ENCODE measurements at places on chromosomes 1 and 21.

DNA sequence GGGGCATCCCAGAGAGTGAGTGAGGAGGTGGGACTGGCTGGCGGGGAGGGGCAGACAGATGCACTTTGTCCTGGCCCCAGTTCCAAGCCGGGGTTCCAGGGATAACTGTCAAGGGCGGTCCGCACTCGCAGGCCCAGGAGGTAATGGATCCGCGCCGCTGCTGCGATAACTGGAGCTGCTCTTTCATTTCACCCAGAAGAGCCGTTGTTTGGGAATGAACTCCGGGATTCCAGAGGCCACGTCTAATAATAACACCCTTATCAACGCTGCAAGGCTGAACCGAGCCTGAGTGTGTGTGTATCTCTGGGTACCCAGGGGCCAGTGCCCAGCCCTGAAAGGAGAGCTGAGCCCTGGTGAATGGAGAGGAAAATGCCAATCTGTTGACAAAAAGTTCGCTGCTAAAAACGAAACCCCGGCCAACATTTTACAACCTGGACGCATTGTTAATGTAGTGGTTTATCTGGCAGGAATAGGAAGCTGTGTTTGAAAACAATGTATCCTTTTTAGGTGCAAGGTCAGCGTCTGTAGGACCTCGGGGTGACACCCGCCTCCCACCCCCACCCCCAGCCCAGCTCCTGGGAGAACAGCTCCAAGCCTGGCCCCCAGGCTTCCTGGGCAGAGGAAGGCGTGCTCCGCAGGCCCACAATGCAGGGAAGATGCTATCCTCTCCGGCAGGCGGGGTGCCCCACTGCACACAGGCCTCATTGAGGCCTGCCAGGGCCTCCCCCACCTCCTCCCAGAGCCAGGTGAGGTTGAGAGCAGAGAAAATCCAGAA is 119.7 kb downstream of the PROX1 start:
- no peak for DNase-seq

GRCh38 chr1:56472860-56473259 is 106.5 kb downstream of the PLPP3 start:
- no peak for DNase-seq

DNA sequence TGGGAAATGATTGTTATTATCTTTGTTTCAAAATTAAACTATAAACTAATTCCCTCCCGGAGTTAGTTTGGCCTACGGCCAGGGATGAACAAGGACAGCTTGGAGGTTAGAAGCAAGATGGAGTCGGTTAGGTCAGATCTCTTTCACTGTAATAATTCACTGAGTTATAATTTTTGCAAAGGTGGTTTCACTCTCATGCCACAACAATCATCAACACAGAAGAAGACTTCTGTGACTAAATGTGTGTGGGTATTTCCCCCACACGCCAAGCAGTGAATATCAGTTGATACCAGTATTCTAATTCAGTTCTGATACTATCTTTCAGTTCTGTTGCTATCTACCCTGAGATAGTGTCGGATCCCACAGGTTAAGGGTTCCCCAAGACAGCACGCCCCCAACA is 215.1 kb downstream of the S1PR1 start:
- no peak for DNase-seq

DNA sequence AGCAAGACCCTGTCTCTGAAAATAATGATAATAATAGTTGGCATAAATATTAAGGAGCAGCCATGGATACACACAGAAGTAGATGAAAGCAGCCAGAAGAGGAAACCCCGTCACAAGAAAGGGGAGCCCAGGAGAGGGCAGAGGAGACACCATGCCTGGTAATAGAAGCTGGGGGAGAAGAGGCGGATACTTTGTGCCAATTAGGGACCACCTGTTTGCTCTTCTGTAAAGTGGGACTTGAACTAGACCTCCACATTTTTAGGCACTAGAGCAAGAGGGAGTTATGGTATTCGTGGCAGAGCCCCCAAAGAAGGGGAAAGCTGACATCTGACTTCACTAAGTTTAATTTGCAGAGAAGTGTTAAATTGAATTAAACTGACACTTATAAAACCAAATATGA is 12.5 kb downstream of the CELA2B start:
- DNase-seq = no peak

GRCh38 chr1:95643071-95643470 is 409.1 kb downstream of the RWDD3 start:
- DNase-seq = no peak

- no peak for DNase-seq
Observed at GRCh38 chr1:15180189-15180588, 26.6 kb downstream of the TMEM51 start.

- no peak for DNase-seq
Observed at GRCh38 chr1:1232208-1232795, at the start of gene B3GALT6. Gene B3GALT6, plus strand, starts transcription at chr1:1232237. Its CDS starts 42 bp downstream, at chr1:1232279.

DNA sequence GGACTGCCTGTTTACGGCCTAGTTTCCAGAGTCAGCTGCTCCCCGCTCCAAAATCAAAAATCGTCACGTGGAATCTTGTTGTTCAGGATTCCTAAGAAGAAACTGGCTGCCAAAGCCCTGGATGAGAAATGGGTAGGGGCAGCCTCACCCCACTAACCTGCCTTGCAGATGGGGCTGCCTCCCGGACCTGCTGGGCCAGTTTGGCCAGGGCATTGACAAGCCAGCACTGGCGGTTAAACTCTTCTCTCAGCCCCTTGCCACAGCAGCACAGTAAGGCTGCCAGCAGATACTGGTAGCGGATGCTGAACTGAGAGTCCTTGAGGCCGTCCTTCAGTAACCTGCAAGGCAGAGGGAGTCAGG is 31.6 kb upstream of the PPP1R15B start:
- DNase-seq = no peak

DNA sequence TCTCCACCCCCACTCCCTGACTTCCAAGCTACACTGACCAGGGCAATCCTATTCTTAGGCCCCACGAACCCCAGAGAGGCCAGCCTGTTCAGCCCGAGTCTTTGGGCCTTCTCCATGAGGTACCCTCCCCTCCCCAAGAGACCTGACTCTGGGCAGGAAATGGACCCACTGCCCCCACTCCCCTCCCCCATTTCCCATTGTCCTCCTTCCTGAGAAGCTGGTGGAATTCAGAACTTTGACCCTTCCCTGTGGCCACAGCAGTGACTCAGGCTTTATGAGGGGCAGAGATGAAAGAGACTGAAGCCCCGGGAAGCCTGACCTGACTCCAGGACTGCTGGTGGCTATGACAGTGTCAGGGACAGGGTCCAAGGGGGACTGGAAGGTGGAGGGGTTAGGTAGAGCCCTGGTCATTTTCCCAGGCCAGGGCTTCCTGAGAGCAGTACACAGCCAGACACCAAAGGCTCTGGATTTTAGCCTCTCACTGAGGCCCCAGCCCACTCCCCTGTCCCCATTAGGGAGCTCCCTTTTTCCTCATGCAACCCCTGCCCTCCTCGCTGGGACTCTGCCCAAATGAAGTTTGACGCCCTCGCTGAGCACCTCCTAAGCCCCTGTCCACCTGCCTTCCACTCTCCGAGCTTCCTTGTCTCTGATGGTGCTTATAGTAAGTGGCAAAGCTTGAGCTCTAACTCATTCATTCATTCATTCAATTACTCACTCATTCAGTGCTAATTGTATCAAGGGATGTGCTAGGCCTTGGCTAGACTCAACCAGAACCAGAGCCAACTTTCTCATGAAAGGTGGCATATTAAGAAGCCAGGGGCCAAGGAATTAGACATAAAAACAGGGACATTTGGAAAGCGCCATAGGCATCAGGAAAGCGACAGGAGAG is 3.0 kb downstream of the CRYBG2 start:
- no peak for DNase-seq

DNA sequence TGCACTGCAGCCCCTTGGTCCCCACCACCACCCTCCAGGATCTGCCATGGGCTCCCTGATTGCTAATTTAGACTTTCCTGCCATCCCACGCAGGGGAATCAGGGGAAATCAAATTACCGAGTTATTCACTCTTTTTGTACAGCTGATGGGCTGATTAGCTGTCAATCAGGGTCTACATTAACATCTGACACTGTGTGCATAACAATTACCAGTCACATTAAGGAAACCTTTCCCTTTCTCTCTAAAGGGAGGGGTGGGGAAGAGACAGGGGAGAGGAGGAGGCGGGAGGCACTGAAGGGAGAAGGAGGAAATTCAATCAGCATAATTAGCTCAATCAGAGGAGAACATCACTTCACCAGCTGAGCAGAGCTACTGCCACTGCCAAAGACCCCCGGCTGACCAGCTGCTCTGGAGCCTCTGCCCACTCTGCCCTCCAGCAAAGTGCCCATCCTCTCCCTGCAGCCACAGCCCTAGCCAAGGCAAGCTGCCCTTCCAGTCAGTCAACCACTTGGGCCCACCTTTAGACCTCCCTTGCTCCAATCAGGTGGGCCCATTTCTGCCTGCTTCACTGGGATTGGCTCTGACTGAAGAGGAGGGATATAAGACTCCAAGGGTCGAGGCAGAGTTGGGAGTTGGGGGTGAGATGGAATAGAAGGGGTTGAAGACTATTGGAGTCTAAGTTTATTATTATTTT is 199.3 kb upstream of the ZC3H12A start:
- no peak for DNase-seq

DNA sequence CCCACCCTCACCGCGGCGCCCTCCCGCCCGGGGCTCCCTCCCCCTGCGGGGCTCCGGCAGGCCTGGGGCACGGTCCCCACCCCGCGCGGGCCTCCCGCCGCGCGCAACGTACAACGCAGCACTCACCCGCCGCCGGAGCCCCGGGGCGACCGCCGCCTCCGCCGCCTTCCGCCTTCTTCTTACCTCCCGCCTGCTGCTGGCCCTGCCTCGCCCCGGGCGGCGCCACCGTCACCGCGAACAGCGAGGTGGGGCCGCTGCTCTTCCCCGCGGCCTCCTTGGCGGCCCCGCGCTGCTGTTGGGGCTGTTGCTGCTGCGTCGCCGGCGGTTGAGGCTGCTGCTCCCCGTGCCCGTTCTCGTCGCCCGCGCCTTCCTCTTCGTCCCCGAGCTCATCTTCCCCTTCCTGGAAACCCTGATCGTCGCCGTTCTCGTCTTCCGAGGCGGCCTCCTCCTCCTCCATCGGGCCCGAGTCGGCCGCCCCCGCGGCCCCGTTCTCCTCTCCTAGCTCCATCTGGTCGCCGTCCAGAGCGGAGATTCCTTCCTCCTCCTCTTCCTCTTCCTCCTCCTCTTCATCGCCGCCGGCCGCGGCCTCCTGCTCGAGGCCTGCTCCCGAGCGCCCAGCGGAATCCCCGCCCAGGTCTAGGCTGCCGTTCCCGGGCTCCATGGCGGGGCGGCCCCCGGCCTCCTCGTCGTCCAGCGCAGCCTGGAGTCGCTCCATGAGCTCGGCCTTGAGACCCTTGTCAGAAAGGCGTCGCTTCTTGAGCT is 671 bp downstream of the HNRNPU start:
- no peak for DNase-seq

DNA sequence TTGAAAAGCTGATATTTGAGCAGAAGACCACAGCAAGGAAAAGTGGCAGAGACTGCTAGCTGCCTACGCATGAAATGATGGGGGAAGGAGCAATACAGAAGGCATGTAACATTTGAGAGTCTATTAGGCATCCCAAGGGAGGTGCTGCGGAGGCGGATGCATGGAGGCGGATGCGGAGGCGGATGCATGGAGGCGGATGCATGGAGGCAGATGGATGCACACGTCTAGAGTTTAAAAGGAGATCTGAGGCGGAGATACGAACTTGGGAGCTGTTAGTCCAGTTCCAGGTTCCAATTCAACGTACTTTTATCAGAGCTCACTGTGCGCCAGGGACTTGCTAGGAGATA is 744 bp upstream of the DDX20 start:
- DNase-seq = no peak

DNA sequence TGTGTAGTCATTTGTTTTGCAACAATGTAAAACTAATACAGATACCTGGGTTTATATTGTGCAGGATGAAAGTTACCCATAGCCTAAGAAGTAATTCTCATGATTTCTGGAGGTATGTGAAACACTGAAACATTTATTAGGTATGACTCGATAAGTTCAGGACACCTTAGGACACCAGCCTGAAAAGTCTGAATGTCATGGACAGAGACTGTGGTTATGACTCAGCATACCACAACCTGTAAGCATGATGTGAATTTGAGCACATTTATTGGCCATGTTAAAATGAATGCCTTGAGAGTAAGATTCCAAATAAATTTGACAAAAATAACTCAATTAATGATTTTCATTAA is 1471.7 kb upstream of the B3GALT2 start:
- DNase-seq = no peak

GRCh38 chr1:51776408-51776807 is 102.1 kb downstream of the NRDC start:
- no peak for DNase-seq
